ENCODE measurements at places on chromosomes 12 and 14.

DNA sequence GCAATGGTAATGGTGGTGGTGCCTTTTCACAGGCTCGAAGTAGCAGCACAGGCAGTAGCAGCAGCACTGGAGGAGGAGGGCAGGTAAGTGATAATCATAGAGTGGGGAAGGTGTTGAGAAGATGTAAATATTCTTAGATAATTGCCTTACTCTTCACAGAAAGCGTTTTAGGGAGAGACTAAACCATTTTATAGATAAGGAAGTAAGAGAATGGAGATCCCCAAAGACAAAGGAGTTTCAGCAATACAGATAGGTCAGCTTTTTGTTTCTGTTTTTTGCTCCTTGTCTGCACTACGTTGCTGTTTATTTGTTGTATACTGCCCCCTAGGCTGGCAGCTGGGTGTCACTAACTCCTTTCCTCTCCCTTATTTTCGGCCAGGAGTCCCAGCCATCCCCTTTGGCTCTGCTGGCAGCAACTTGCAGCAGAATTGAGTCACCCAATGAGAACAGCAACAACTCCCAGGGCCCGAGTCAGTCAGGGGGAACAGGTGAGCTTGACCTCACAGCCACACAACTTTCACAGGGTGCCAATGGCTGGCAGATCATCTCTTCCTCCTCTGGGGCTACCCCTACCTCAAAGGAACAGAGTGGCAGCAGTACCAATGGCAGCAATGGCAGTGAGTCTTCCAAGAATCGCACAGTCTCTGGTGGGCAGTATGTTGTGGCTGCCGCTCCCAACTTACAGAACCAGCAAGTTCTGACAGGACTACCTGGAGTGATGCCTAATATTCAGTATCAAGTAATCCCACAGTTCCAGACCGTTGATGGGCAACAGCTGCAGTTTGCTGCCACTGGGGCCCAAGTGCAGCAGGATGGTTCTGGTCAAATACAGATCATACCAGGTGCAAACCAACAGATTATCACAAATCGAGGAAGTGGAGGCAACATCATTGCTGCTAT is 2.0 kb downstream of the SP1 start:
- DNase-seq = no peak

- DNase-seq = no peak
These were observed 117.6 kb downstream of the TRMT5 start for GRCh38 chr14:60863249-60863648.

GRCh38 chr12:111138016-111138415 is 217.6 kb upstream of the MYL2 start:
- DNase-seq = no peak

DNA sequence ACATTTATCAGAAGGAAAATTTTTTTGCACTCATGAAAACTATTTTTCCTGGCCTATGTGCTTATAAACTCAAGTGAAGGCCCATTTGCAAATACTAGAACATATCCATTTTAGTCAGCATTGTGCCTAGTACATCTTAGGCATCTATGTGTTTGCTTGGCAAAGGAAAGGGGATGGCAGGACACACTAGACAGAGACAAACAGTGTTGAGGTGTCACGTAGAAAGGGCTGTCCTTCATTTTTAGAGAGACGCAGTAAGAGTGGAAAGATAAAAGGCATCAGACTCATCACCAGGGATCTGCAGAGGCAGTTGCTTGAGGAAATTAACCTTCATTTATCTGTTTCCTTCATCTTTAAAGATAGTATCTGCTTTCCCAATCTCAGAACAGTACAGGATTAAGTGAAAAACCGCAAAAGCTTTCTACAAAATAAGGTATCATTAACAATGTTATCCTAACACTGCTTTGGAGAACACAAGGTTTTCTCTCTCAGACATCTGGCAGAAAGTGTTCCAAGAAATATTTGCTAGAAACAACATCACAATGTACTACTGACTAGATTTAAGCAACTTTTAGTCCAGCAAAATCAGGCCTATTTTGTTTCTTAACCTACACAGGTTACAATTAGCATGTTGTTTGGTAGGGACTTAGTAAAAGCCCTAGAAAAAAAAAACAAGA is 2.0 kb downstream of the YBX3 start:
- no peak for DNase-seq

GRCh38 chr12:27974735-27975221 is 2.2 kb upstream of the PTHLH start:
- no peak for DNase-seq

- no peak for DNase-seq
These were observed 441.8 kb upstream of the FLRT2 start for GRCh38 chr14:85088192-85088591.

- DNase-seq = no peak
These were observed 85.0 kb downstream of the RNF34 start for GRCh38 chr12:121484967-121485366.

- no peak for DNase-seq
These were observed 278.3 kb downstream of the ALG10 start for GRCh38 chr12:34300376-34301250.

DNA sequence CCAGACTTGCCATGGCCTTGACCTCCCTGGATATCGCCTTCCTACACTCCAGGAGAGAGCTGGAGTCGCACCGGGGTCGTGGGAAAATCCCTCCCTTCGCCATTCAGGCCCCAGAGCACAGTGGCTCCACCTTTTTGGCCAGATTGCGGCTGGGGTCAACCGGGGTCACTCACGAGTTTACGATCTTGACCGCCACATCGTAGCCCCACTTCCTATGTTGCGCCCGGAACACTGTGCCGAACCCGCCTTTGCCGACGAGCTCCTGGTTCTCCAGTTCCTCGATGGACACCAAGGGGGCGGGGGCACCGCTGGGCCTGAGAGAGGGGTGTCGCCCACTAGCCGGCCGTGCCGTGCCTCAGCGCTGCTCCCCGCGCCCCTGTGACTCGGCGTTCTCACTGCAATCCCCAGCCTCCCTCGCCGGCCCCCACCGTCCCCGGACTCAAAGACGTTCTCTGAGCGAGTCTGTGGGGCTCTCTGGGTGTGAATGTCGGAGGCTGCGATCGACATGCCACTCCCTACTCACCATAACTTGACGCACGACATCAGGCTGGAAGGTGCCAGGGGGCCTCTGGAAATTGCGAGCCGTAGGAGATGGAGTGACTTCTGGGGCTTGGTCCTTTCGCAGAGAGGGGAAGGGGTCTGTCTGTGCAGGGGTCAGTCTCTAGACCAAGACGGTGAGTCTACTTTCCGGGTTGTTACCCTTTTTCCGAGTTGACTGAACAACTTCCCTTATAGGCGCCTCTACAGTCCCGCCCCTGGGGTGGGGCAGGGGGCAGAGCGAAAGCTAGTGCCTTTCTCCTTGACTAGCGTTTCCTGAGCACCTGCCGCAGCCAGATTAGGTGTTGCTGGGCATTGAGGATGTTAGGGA is at the start of gene RIPK3:
Gene RIPK3 (minus strand): TSS at position 708 of the 868 bp plus-strand sequence. CDS start 165 bp downstream, at position 543.
- DNase-seq = no peak

DNA sequence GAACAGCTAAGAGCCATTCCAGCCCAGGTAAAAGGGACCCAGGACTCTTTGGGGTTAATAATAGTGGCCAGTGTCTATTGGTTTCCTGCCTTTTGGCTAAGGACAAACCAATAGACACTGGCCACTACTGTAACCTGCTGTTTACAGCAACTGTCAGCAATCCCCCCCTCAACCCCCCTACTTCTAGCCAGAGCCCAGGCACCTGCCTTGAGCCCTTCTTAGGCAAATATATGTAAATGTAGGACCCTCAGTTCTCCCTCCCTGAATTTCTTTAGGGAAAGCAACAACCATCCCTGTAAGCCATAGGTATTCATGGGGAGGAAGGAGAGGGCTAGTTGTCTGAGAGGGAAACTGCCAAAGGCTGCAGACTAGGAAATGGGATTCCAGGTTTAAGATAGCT is 22.3 kb downstream of the HOXC4 start:
- DNase-seq = no peak

GRCh38 chr14:74391479-74391878 is 34.5 kb downstream of the SYNDIG1L start:
- DNase-seq = no peak

- DNase-seq = no peak
These were observed 33.4 kb upstream of the HSPB8 start for GRCh38 chr12:119145367-119145766.

- no peak for DNase-seq
These were observed 139.2 kb downstream of the C12orf75 start for GRCh38 chr12:105469701-105470100.

- no peak for DNase-seq
These were observed 608.4 kb upstream of the FOXG1 start for GRCh38 chr14:28157887-28158791.

GRCh38 chr14:102980409-102980810 is 57.9 kb downstream of the AMN start:
- no peak for DNase-seq

DNA sequence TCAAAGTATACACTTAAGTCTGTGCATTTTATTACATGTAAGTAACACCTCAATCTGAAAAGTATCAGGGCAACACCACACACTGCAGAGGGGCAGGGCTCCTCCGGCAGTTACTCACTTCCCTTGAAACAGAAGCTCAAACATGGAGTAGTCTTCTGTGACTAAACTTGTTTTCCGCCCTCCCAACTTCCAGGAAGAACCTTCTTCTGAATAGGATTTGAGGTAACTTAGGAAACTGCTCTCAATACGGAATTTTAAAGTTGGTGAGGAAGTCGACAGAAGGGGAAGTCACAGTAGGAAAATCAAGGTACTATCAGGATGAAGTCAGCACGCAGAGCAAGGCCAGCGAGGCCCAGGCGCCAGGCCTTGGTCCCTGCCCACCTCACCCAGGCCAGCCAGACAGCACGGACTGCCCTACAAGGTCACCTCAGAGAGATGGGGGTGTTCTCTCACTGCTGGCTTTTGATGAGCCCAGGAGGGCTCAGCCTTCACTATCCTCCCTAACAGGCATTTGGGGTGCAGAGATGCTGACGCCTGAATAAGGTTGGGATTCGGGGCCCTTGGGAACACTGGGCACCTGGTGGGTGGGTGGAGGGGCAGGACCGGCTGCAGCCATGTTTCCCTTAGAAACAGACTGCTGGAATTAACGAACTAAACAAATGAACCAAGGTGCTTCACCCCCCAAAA is 5.8 kb downstream of the ANKRD9 start:
- no peak for DNase-seq

- DNase-seq = no peak
These were observed 163.8 kb upstream of the LMNTD1 start for GRCh38 chr12:25716842-25717241.

DNA sequence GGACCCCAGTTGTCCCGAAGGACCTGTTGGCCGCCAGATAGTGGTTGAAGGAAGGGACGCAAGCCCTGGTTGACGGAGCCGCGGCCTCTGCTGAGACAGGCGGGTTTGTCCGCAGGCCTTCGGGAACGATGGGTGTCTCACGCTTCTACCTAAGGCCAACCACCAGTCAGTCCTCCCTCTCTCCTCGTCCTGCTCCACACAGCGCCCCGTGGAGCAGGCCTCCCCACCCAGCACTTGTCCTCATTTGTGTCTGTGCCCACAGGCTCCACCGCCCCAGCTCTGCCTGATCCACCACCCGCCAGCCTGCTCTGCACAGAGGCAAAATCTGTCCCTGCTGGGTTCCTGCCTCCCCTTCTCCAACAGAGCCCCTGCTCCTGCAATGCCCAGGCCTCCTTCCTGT is 41.0 kb downstream of the RIMBP2 start:
- DNase-seq = no peak

DNA sequence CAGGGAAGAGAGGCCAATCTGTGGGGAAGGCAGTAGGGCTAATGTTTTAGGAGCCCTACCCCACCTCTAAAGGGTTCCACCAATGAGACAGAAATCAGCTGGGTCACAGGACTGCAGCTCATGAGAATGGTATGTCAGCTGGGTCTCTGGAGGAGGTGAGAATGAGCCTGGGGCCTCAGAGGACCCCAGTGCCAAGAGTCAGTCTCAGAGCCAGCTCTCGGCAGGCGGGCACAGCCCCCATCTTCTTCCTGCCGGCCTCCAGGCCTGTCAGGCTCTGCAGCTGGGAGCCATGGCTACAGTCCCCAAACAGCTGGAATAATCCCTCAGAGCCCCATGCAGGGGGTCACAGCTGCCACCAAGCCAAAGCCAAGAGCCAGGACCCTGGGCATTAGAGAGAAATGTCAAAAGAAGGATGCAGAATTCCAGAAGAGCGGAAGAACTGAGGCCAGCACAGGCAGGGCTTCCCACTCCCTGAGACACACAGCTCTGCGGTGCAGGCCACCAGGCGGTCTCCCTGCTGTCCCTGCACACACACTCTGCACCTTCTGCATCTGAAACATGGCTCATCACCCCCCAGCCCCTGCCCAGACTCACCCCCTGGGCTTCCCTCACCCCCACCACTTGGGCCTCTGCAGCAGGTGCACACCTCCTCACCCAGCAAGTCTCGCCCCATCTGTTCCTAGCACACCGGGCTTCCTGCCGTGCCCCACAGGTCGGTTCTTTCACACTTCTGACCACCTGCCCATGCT is 26.0 kb downstream of the ITPK1 start:
- DNase-seq = no peak

- DNase-seq = no peak
These were observed 10.3 kb upstream of the MYH7 start for GRCh38 chr14:23445773-23446172.

DNA sequence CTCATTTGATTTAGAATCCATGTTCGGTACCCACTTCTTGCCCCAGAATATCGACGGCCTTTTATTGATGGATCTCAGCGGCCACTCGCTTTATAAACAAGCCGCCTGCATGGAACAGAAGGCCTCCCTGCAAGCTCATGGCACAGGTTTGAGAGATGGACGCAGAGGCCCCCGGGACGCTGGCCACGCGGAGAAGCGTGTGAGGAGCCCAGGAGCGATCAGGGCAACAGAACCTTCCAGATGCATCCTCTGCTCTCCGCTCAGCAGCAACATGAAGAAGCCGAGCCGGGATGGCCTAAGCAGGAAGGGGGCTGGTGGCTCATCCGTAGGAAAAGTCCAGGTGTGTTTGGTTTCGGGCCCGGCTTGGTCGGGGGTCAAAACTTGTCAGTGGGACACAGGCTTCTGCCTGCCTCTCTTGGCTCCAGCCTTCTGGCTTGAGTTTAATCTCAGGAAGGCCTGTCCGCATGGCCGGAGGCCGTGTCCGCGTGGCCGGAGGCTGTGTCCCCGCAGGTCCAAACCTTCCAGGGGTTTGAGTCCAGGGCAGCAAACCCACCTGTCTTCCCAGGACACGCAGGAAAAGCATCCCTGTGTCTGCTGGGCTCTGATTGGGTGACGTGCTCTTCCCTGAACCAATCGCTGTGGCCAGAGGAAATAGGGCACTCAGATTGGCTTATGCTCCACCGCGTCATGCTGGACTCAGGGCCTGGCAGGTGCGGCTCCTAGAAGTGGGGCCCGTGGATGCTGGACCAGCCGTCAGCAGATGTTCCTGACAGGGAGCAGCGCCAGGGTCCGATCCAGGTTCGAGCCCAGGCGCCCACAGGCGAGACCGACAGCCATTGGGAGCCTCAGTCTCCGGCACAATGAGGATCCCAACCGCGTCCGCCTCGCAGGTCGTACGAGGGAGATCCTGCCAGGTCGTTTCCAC is 65.0 kb downstream of the GALNT9 start:
- no peak for DNase-seq

Data from Panc1 (cell line).